ENCODE measurements at places on chromosomes 16 and 17. TPM values are rescaled to one million over a fixed set of nuclear protein-coding genes. Genes with fewer than 3 reads are reported as not detected.
A peak's percentile ranks its signal among the peaks of the same experiment; 100 is the strongest.

Gene BFAR
- total RNA-seq, result 167 TPM

Gene BCO1
- 3.7 TPM for total RNA-seq

GRCh38 chr17:5531085-5531418, 44.7 kb downstream of the MIS12 start:
- DNase-seq, result no peak

GRCh38 chr17:17768424-17769088, 68.2 kb downstream of the SREBF1 start:
- DNase-seq, result no peak

- DNase-seq, result peak; percentile 96
These were observed at the start of gene DHRS13 for GRCh38 chr17:28902819-28903545. Gene DHRS13 (minus strand): TSS chr17:28903079. CDS start chr17:28902944, 135 bp downstream.

- DNase-seq, result no peak
These were observed 7.5 kb upstream of the BCO1 start for GRCh38 chr16:81231014-81231413.

DNA sequence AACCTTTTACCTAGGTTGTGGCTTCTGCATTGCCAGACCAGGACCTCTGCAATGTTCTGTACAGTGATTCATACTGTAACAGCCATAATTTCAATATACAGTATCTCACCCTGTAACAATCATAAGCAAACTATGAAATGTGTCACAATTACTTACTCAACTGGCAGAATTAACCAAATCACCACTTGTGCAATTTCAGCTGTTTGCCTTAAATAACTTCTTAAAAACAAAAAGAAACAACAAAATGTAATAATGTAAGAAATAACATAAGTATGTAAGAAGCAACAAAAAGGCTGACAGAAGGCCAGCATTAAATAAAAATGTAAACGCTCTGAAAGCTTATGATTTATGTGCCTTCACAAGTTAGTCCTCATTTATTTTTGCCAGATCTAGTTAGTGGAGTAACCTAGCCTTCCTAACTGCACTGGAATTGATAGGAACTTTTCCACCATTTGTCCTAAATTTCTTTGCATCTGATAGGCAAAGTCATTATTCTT, 96.9 kb downstream of the SKAP1 start:
- no peak for DNase-seq

- no peak for DNase-seq
These were observed 173.1 kb downstream of the CEP112 start for GRCh38 chr17:66018786-66019185.

DNA sequence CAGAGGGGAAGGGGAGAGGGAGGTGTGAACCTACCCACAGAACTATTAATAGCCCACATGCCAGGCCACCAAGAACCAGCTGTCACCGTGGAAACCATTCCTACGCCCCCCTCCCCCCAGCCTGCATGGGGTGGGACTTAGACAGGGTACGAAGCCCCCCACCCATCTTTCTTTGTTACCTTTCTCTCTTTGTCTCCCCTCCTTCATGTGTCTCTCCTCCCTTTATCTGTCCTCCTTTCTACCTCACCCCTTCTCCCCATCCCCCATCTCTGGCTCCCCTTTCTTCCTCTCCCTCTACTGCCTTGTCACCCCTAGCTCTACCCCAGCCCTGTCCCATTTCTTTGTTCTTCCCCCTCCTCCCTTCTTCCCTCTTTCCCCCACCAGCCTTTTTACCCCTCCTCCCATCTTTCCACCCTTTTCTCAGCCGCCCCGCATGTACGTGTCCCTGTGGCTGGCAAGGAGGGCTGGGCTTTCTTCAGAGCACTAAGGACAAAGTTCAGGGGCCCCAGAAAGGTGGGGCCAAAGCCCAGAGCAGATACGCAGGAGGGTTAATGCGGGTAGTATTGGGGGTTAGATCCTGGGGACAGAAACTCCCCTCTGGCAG, 8.0 kb downstream of the THRA start:
- no peak for DNase-seq

GRCh38 chr16:49356728-49357488, 16.7 kb upstream of the C16orf78 start:
- no peak for DNase-seq

- DNase-seq, result no peak
These were observed 60.6 kb downstream of the BEAN1 start for GRCh38 chr16:66487580-66488275.

DNA sequence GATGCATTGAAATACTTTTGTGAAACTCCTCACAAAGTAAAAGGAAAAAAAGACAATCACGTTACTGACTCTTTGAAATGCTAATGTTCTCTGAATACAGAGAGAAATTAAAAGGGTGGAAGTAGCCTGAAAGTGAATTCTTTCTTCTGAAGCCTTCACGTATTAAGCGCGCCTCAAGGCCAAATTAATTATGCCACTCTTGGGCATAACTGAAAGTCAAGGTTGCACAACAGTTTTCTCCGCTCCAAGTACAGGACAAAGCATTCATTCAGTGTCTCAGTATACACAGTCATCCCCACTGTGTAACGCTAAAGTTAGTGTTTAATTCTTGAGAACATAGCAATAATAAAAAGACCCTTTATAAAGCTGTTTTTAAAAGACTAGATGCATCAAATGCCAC, 21.5 kb downstream of the PARN start:
- no peak for DNase-seq

GRCh38 chr16:80468029-80468428, 72.8 kb upstream of the DYNLRB2 start:
- DNase-seq, result no peak

Data from Caki2 (cell line).